ENCODE measurements at places on chromosomes 4 and X.
A peak's percentile ranks its signal among the peaks of the same experiment; 100 is the strongest.

GRCh38 chr4:73417973-73418372 lies 13.9 kb downstream of the ALB start:
- DNase-seq: no peak

DNA sequence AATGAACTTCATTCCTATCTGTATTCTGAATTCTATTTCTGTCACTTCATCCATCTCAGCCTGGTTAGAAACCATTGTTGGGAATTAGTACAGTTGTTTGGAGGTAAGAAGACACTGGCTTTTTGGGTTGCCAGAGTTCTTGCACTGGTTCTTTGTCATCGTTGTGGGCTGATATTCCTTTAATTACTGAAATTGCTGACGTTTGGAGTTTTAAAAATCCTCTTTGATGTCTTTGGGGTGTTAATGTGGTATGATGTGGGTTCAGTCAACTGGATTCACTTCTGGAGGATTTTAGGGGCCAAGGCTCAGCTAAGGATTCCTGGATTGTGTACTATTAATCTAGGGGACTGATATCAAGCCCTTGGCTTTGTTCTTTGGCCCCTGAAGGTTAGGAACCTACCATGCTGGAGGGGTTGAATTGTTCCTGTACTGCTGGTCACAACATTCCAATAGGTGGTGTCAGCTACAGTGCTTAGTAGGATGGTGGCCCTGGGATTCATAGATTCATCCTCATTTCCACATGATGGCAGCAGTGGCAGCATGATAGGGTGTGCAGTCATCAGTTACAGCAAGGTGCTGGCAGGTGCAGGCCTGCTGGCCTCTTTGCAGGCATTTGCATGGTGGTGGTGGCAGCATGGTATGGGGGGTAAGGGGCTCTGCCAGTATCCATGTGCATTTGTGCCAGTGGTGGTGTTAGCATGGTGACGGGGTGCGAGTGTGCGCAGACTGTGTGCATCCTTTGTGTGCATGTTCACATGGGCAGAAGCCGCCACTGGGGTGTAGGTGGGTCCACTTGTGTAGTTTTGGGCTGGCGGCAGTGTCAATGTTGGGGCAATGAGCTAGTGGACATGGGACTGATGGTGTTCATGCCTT lies 301.3 kb downstream of the TEX13C start:
- DNase-seq: no peak

DNA sequence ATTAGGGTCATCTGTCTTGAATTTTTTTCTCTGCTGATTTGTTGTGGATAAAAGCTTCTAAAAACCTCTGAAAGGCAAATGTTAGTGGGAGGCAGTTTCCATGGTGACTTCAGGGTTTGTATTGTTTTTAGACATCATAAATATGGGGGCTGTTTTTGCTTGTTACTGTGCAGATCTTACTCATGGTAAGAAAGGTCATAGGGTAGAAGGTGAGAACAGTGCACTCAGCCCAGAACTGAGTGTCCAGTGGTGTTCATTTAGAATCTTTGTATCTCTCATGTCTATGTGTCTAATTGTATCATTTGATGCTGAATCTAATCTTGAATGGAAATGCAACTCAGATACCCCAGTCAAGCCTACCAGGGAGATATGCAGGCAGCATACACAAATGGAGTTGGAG lies 609.8 kb downstream of the ZNF674 start:
- no peak for DNase-seq

DNA sequence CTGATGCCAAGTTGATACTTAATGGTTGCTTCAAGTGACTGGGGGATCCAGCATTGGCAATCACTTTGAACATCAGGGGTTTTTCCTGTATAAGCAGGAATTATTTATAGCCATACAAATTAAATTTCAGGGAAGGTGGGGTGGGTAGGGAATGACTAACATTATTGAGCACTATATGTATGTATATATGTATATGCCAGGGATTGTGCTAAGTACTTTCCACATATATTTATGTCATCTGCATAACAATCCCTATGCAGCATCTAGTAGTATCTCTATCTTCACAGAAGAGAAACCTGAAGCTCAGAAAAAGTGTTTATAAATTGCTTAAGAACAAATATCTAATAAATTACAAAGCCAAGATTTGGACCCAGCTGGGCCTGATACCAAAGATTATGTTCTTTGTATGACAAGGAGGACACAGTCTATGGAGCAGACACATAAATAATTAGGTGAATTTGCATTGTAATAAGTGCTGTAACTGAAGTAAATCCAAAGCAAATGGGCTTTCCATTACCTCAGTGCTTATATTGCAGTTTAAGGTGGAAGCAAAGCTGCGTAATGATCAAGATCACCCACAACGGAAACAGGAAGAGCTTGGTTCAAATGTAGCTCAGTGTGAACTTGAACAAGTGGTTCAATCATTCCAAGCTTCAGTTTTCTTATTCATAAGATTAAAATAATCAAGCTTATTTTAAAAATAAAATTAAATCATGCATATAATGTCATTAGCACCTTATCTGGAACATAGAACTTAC lies 18.9 kb upstream of the RASGEF1B start:
- DNase-seq: no peak

DNA sequence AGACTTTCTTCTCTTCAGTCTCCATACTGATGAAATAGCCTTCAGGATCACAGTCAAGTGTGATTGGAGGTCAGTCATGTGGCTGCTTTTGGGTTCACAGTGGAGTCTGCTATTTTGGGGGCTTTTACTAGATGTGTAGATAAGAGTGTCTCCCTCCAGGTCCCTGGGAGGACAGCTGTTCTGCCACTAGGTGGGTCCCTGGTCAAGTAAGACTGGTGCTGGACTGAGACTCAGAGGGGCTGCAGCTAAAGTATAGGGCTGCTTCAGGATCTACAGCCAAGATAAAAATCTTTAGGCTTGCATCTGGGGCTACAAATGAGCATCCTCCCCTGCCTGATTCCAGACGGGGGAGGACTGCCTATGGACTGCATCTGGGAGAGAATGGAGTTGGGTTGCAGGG lies 200.7 kb upstream of the ANKRD50 start:
- DNase-seq: no peak

- DNase-seq: no peak
Measured at GRCh38 chr4:24970635-24971034, 57.8 kb upstream of the CCDC149 start.

DNA sequence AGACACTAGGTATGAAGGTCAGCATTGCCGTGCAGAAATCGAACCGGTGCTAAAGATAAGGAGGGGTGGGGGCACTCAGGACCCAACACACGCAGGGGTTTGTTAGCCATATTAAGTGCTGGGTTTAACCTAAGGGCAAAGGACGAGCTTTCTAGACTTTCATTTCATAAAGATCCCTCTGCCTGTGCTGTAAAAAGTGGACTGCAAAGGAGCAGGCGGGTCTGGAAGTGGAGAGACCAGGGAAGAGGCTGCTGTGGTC lies 1.3 kb downstream of the CASP3 start:
- DNase-seq: no peak

- DNase-seq: no peak
Measured at GRCh38 chrX:75369721-75370120, 95.8 kb downstream of the UPRT start.

DNA sequence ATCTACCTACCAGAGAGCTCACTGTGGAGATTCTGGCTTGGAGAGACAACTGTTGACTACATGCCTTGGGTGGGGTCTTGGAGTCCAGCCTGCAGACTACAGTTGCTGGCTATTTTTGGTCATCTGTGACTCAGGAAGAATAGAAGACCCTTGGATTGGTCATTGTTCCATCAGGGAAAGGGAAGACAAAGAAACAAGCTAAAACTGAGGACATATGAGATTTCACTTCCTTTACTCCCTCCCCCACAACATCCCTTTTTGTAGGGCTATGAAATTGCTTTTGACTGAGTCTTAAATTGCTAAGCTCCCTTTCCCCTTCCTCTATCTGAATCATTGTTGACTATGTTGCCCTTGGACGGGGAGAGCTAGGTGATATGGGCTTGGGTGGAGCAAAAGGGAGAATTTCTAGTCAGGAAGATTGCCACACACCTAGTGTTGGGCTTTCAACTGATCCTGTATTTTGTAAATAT lies 11.7 kb downstream of the MSN start:
- no peak for DNase-seq

- peak; percentile 72 for DNase-seq
Measured at GRCh38 chrX:56812515-56813105, 83.6 kb downstream of the NBDY start.

- DNase-seq: no peak
Measured at GRCh38 chr4:52748432-52748831, 2.8 kb downstream of the ERVMER34-1 start.

- no peak for DNase-seq
Measured at GRCh38 chrX:101091817-101092216, 6.2 kb upstream of the CENPI start.

DNA sequence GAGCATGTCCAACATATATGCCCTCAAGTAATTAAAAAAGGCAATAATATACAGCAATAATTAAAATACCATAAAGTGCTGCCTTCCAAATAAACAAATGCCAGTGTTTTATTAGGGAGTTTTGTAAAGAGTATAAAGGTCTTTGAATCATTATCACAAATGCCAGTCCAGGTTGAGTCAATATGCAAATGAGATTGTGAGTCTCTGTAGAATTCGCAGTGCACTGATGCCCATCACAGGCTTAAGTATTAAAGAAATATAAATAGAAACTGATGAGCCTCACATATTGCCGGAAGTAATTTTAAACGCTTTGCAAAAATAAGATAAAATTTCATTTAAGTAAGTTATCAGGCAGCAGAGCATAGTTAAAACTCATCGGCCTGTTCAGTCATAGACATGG lies 205.0 kb upstream of the TECRL start:
- DNase-seq: no peak

GRCh38 chr4:7733801-7734650 lies 205.6 kb downstream of the AFAP1 start:
- no peak for DNase-seq

DNA sequence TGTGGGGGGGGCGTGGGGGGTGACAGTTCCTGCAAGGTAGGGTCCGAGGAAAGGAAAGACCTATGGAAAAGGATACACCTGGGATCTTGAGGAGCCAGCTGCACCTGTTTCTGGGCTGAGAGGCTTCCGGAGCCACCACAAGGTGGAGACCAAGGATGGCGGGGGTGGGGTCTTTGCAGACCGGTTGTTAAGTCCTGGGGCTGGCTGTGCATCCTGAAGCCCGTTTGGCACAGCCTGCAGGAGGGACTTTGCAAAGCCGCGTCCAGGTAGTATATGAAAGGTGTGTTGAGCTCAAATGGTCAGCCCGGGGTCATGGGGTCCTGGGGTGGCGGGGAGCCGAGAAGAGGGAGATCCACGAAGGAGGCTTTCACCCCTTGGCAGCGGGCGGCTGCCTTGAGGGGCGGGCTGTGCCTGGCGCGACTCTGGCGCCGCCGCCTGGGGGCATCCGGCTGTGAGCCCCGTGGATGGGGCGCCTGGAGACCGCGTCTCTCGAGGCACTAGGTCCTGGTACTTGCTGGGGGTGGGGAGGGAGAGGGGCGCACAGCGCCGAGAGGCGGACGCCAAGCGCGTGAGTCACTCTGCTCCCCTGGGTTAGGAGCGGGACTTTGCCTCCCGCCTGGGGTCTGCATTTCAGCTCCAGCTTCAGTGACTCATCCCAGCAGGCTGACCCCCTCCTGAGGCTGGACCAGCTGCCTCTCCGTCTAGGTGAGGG lies 58.2 kb upstream of the DYNLT3 start:
- DNase-seq: peak; percentile 8

- no peak for DNase-seq
Measured at GRCh38 chr4:159902648-159903047, 799.8 kb downstream of the RAPGEF2 start.

DNA sequence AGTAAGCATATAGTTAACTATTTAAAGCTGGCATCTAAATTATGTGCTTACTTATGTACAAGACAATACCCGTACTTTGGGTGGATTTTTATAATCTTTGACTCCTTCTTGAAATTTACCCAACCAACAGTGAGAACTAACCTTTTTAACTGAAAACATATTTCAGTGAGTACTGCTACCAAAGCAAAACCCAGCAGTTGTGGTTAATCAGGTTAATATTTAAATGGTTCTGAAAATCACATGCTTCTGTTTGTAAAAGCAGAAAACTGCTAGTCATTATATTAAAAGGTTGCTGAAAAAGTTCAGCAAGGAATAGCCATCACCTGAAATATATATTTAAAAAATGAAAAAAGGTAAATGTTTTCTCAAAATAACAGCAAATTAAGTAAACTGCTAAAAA lies 20.0 kb downstream of the UBE2D3 start:
- DNase-seq: no peak

- no peak for DNase-seq
Measured at GRCh38 chr4:13160920-13161319, 323.2 kb downstream of the RAB28 start.

DNA sequence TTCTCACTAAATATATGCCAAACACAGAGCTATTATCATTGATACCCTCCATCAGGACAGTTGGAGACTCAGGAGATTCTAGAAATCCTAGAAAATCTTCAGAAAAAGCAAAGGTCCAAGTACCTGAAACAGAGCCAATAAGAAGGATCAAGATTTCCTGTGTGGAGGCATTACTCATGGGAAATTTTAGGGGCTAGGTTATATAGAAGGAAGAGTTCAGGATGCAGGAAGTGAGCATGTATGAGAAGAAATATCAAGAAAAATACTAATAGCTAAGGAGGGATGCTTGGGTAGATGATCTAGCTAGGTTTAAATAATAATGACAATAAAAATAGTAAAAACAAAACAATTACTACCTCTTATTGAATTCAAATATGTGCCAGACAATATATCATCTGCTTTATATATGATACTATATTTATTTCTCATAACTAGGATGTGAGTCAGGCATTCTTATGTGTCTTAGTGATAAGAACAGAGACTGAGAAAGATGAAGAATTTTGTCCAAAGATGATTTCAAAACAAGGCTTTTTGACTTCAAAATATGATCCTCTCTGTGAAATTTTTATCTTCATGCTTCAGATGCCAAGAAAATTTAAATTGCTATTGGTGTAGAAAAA lies 66.4 kb upstream of the HHIP start:
- no peak for DNase-seq

GRCh38 chr4:147103403-147103946 lies 157.8 kb upstream of the TTC29 start:
- DNase-seq: no peak

DNA sequence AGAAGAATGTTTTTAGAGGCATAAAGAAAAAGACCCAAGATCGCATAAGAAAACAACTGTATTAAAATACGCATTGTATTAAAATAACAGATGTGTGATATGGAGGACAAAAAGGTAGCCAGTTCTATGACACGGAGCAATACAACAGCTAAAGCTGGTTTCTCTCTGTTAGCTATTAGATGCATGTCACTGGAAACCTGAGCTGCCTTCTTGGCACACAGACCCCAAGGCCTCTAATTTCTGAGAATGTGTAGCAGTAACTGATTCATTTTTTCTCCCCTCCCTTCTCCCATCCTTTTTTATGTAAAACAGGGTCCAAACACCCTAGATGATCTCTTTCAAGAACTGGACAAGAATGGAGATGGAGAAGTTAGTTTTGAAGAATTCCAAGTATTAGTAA lies 4.1 kb downstream of the S100G start:
- DNase-seq: no peak

- no peak for DNase-seq
Measured at GRCh38 chr4:185721190-185722028, 90.6 kb downstream of the SORBS2 start.

GRCh38 chrX:97563531-97564133 lies 679.9 kb downstream of the RPA4 start:
- DNase-seq: peak; percentile 77

GRCh38 chr4:33709247-33709646 lies 2535.1 kb downstream of the ARAP2 start:
- no peak for DNase-seq

Measured in activated CD4-positive, alpha-beta T cell treated with anti-CD3 and anti-CD28 coated beads, Interleukin-10, Interleukin-2, amounts not matched to agents 100 ng/mL and 50 ng/mL, durations not matched to agents 16 hours and 8 hours (primary cell).